ENCODE measurements at places on chromosomes 1 and 21.

- DNase-seq: no peak
- no peaks in the 10 kb centered on the region for H3K4me1 ChIP-seq
- no peak overlapping the region for H3K4me3 ChIP-seq
- H3K36me3 ChIP-seq: no peaks in the 10 kb centered on the region
- H3K27me3 ChIP-seq: no peaks in the 10 kb centered on the region
These were observed 802.9 kb upstream of the ADAMTS5 start for GRCh38 chr21:27769763-27770162.

DNA sequence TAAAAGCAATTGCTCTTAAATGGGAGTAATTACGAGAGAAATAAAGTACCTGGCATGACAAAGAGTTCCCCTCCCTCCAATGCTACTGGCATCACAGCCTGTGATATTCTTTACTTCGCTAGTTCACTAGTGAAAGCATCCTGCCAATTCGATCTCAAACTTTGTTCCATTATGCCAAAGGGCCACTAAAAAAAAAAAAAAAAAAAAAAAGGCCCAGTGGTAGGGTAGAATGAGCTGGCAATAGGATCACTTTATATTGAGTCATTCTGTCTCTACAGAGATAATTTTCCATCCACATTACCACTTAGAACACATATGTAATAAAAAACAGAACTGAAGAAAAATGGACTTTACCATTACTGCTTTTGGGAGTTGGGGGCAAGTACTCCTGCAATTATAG, 11.2 kb downstream of the PUM1 start:
- no peak overlapping the region for H3K27ac ChIP-seq
- no peaks in the 10 kb centered on the region for H3K27me3 ChIP-seq
- H3K4me3 ChIP-seq: no peak overlapping the region
- H3K4me1 ChIP-seq: no peaks in the 10 kb centered on the region

GRCh38 chr1:204377800-204378668, 18.3 kb upstream of the PLEKHA6 start:
- H3K27me3 ChIP-seq: peaks cover 39% of the 10 kb centered on the region
- no peaks in the 10 kb centered on the region for H3K4me1 ChIP-seq
- DNase-seq: no peak
- no peaks in the 10 kb centered on the region for H3K36me3 ChIP-seq

DNA sequence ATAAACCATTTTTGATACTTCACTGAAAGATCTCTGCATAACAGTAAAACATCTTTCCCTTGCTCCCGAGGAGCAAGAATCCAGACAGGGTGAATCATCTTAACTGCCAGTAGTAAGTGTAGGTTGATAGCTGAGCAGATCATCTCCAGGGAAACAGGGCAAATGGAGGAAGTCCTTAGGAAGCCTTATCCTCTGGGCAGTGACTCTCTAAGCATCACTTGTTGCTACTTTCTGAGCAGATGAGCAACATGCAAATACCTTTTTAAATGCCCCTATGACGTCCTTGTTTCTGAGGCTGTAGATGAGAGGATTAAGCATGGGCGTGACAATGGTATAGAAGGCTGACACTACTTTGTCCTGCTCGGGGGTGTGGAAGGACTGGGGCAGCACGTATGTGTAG, 8.9 kb downstream of the OR2T11 start:
- no peaks in the 10 kb centered on the region for H3K36me3 ChIP-seq
- no peaks in the 10 kb centered on the region for H3K4me1 ChIP-seq
- DNase-seq: no peak
- no peak overlapping the region for H3K4me3 ChIP-seq
- H3K27me3 ChIP-seq: no peaks in the 10 kb centered on the region
- H3K27ac ChIP-seq: no peak overlapping the region

GRCh38 chr1:58839147-58839795, 55.4 kb upstream of the JUN start:
- no peaks in the 10 kb centered on the region for H3K4me1 ChIP-seq
- H3K4me3 ChIP-seq: no peak overlapping the region
- H3K27ac ChIP-seq: no peak overlapping the region
- no peak for DNase-seq
- H3K36me3 ChIP-seq: no peaks in the 10 kb centered on the region
- no peaks in the 10 kb centered on the region for H3K27me3 ChIP-seq

GRCh38 chr1:227191607-227192006, 126.7 kb downstream of the CDC42BPA start:
- peaks cover 3% of the 10 kb centered on the region for H3K4me1 ChIP-seq
- no peak overlapping the region for H3K27ac ChIP-seq
- peaks cover 4% of the 10 kb centered on the region for H3K36me3 ChIP-seq
- H3K27me3 ChIP-seq: no peaks in the 10 kb centered on the region

DNA sequence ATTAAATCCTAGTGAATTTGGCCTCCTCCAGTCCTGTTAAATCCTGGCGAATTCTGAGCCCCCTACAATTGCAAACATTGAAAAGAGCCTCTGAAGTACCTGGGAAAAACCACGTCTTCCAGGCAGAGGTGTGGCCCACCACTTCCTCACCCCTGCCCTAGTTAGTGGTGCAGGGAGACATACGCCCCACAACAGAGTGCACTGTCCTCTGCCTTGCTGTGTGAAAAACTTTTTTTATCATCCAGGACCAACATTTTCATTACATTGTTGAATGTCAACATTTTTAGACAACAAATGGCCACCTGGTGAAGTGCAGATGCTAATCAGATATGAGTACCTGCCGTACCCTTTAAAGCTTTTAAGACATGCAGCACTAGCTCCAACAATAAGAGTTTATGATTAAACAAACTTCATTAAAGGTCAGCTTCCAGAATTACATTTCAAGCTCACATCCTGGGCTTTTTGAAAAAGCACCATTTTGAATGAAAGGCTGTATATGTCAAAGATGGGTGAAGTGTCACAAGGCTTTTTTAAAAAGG, 13.6 kb upstream of the TMPRSS2 start:
- no peaks in the 10 kb centered on the region for H3K27me3 ChIP-seq
- no peaks in the 10 kb centered on the region for H3K4me1 ChIP-seq
- H3K27ac ChIP-seq: no peak overlapping the region
- no peak overlapping the region for H3K4me3 ChIP-seq
- no peaks in the 10 kb centered on the region for H3K36me3 ChIP-seq
- DNase-seq: no peak

GRCh38 chr1:15997637-15998280, 6.3 kb upstream of the SRARP start:
- no peak overlapping the region for H3K4me3 ChIP-seq
- H3K27ac ChIP-seq: no peak overlapping the region
- H3K27me3 ChIP-seq: no peaks in the 10 kb centered on the region
- H3K36me3 ChIP-seq: no peaks in the 10 kb centered on the region
- no peak for DNase-seq

Data from lung (tissue), 17 donors.